Stimulated activated naive CD4-positive, alpha-beta T cell treated with Interleukin-2 at 50 U/mL for 16 hours (primary cell): ENCODE measurements at places on chromosomes 11 and 22.

GRCh38 chr11:8671651-8672062, 10.8 kb downstream of the TRIM66 start:
- DNase-seq, result no peak

- no peak for DNase-seq
Measured at GRCh38 chr11:70307176-70307575, 36.7 kb downstream of the PPFIA1 start.

DNA sequence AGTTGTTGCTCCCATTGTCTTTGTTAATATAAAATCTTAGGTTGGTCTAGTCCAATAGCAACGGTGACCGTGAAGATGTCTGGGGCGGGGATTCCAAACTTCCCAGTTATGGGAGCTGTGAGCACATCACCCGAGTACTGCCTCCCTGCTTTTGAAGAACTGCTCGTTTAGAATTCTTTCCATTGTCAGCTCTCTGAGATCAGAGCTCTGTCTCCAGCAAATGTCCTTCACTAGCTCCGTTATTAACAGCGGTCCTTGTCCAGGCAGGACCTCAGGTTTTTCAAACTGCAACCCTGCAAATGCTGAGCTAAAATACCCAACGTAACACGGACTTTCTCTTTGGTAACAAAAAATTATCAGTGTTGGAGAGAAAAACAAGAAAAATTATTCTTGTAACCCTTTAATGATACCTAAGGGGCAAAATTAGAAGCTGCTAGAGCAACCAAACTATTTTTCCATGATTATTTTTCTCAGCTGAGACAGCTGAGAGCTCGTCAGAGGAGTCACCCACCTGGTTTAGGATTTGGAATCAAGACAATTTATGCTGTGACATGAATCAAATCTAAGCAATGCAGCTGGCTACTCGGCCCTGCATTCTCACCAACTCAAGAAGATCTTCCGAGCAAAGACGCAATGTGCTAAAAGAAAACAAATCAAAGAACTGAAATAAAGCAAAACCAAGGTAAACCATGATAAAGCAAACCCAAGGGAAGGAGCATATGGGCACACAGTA, 15.1 kb upstream of the EFCAB6 start:
- no peak for DNase-seq

DNA sequence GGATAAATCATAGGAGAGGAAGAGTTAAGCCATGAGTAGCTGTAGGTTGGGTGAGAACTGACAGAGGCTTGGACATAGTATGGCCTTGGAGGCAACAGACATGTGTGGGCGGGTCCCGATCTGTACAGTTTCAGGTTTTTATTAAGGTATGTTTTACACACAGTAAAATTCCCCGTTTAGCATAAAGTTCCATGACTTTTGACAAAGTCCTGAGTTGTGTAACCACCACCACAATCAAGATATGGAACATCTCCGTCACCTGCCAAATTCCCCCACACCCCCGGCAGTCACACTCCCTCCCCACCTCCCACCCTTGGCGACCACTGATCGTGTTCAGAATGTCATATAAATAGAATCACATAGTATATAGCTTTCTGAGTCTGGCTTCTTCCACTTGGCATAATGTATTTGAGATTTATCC, 68.1 kb downstream of the GRIK4 start:
- DNase-seq, result no peak

DNA sequence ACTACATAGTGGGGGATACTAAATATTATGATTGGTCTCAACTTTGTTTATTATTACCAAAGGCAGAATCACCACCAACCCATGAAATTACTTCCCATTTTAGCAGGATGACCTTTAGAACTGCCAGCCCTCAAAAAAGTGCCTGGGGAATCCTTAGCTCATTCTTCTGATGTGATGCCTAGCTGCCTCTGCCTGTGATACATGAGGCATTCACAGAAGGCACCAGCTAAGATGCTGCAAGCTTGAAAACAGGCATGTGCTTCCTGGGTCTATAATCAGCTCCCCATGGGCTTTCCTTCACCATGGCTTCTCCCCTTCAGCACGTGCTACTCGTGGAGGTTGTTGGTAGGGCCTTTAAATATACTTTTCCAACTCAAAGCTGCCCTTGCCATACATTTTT, 50.4 kb upstream of the ARHGAP20 start:
- DNase-seq, result no peak

DNA sequence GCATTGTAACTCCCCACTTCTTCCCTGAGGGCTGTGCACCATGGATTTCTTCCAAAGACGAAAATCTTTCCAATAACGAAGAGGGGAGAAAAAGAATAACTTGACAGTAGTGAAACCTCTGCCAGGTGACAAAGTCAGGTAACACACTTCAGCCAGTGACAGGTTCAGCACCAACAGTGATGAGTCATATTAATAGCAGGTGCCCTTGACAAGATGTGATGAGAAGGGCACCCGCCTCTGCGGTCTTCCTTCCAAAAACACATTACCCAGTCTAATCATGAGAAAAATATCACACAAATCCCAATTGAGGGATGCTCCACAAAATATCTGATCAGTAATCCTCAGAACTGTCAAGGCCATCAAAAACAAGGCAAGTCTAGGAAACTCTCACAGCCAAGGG, 157.8 kb downstream of the EFCAB6 start:
- no peak for DNase-seq

- DNase-seq, result no peak
Measured at GRCh38 chr22:22076361-22076760, 93.8 kb upstream of the TOP3B start.

GRCh38 chr22:40023341-40023841, 28.6 kb downstream of the FAM83F start:
- no peak for DNase-seq

DNA sequence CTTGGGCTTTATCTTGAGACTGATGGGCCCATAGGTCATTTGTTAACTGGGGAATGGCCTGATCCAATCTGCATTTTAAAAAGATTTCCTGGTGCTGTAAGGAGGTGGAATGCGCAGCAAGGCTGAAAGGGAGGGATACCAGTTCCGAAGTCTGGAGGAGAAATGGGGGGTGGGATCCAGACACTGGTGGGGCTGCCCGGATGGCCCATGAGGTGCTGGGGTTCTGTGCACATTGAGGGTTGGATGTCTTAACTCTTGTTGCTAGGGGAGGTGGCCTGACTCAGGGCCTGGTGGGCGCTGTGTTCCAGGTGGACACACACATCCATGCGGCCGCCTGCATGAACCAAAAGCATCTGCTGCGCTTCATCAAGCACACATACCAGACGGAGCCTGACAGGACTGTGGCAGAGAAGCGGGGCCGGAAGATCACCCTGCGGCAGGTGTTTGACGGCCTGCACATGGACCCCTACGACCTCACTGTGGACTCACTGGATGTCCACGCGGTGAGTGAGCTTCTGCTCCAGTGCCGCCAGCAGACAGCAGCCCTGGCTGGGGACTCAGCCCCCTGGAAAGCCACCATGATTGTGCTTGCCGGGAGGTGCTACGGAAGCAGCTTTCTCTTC, 38.1 kb downstream of the AMPD3 start:
- no peak for DNase-seq

DNA sequence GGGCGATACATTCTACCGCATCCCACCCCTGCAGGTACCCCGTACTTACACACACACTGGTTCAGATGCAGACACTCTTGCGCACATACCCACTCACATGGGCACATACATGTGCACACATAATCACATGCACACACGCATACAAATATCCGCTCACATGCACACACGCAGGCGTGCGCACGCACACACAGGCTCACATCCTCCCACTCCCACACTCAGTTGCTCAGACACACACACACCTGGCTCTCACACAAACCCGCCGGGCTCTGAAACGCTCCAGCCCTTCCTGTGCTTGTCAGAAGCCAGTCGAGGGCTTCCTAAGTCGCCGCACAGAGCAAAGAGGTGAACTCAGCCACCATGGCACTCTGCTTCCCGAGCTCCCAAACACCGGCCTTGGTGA, 164.5 kb downstream of the CRYBB2 start:
- DNase-seq, result no peak

DNA sequence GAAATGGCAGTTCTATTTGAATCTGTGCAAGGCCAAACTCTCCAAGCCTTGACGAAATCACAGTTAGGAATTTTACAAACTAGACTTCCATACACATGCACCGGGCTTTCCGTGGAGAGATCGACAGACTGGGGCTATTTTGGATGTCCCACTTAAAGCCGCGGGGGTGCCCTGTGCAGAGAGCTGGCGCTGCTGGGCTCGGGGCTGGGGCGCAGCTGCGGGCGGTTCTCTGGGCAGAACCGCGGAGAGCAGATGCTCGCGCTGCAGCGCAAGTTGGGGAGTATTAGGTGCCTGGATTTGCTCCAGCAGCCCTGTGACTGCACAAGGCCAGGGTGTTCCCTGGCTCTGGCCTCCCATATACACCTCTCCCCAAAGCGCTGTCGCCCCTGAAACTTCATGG, 67.2 kb downstream of the SPATA19 start:
- DNase-seq, result no peak

DNA sequence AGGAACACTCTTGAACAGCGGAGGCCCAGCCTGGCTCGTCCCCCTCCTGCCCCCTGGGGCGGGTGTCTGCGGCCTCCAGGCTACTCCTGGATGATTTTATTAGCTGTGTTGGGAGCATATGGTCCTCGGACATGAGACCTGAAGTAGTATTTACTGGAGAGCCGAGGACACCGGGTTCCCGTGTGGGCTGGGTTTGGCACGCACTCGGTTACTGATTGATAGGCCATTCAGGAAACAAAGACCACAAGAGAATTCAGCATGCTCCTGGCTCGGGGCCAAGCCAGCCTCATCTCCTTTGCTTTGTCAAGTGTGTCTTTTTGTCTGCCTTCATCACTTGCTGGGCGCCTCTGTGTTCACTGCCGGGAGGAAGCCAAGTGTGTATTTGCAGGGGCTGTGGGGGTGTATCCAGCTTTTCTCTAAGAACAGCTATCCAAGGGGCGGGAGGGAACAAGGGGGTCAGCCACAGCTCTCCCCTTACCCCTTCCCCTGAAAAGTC, 9.7 kb downstream of the FXYD2 start:
- DNase-seq, result peak; percentile 72

GRCh38 chr22:17792854-17793434, 18.7 kb upstream of the BID start:
- no peak for DNase-seq

- no peak for DNase-seq
Measured at GRCh38 chr11:110200241-110200640, 96.2 kb downstream of the RDX start.

- no peak for DNase-seq
Measured at GRCh38 chr11:122486793-122487495, 168.6 kb upstream of the UBASH3B start.

- no peak for DNase-seq
Measured at GRCh38 chr11:86099874-86100273, 31.0 kb upstream of the PICALM start.

DNA sequence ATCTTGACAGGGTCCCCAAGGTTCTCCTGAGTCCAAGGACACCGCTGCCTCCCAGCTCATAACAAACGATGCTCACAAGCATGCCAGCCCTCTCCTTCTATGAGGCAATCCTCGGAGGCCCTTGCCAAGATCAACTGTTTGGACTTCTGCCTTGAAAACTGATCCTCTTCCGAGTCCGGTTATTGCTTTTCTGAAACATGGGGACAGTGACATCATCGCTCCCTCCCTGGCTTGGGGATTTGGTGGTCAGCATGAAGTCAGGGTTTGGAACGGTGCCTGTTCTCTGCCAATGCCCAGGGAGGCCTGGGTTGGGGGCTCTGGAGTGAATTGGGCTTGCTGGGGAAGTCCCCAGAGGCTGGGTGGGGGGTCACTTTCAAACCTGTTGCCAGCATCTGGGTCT, 149.3 kb downstream of the FBXO7 start:
- DNase-seq, result no peak

DNA sequence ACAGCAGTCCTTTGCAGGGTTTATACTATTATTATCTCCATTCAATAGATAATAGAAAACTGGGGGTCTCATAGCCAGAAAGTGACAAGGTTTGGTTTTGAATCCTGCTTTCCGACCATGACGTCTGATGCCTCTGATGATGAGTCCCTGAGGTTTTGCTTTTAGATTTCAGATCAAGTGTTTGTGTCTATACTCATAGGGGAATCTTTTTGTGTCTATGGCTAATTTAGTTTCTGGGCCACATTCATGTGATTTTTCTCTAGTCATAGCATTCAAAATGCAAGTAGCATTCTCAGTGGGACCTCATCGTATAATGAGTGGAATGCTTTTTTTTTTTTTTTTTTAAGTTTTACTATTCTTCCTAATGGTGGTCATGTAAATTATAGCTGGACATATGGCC, 72.9 kb downstream of the TNRC6B start:
- no peak for DNase-seq

- DNase-seq, result no peak
Measured at GRCh38 chr11:34926101-34926830, 9.8 kb downstream of the PDHX start.

GRCh38 chr11:99419991-99420390, 399.2 kb downstream of the CNTN5 start:
- DNase-seq, result no peak

GRCh38 chr11:106447631-106448191, 370.2 kb downstream of the AASDHPPT start:
- no peak for DNase-seq

- DNase-seq, result no peak
Measured at GRCh38 chr22:46066691-46067090, 83.6 kb upstream of the PPARA start.

GRCh38 chr11:20881328-20882079, 212.1 kb downstream of the NELL1 start:
- DNase-seq, result no peak

GRCh38 chr11:12693479-12694182, 19.4 kb downstream of the TEAD1 start:
- no peak for DNase-seq

DNA sequence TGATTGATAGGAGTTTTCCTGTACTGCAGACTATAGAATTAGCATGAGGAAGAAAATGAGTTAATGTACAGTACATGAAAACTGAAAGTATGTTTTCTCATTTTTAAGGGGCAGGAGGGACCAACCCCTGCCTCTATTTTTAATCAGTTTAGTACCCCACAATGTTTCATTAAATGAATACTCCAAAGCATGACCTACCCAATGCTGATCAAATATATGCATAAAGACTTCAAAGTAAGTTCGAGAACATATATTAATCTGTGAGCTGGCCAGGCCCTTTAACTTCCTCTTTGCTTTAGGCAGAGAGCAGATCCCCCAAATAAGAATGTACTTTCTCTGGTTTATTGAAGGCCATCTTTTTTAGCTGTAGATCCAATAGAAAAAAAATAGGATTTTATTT, 161.0 kb downstream of the FCHSD2 start:
- no peak for DNase-seq

DNA sequence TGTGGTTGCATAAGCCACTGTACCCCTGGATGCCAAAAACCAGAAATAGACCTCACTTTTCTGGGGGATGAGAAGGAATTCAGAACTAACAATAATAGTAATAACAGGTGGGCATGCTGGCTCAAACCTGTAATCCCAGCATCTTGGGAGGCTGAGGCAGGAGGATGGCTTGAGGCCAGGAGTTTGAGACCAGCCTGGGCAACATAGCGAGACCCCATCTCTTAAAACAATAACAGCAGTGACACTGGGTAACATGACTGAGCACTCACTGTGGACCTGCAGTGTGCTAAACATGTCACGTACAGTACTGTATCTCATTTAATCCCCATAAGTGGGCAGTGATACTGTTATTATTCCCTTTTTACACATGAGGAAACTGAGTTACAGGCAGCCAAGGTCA, 10.0 kb downstream of the FLRT1 start:
- no peak for DNase-seq
